Stimulated activated CD8-positive, alpha-beta memory T cell treated with anti-CD3 and anti-CD28 coated beads, Interleukin-4, amount 100 ng/mL, for 1 hour (primary cell): ENCODE measurements at places on chromosomes 6 and 20.

GRCh38 chr6:97067045-97067444 lies 142.5 kb downstream of the KLHL32 start:
- no peak for DNase-seq

DNA sequence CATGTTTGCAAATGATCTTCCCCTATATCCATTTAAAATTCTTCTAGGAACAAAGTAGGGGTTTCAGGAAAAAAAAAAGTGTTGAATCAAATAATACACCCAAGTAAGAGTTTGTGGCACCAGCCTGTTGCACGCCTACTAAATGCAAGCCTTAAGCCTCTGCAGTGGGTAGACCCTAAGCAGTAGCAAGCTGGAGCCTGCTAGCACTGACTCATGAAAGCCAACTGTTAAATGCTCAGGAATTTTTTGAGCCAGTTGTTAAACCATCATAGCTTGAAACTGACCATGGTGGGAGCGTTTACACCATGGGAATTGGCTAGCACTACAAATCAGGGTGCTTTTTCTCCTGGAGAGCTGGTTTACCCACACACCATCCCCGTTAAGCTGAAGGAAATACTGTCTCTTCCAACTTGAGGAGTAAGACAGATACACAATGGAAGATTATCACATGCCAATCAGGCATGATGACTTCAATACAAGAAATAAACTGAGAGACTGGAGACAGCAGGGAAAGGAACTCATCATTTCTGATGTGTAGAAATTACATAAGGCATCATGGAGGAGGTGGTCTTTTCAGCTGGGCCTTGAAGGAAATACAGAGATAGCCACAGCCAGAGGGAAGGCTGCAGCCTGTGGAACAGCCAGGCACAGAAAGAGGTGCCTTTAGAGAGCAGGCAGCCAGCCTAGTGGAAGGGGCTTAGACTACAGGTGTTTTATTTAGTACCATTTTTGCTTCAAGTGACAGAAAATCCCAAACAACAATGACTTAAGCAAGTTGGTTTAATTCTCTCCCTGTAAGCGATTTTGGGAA lies 110.8 kb downstream of the SNX5 start:
- DNase-seq = no peak

- no peak for DNase-seq
Measured at GRCh38 chr20:56762829-56763228, 133.7 kb downstream of the TFAP2C start.

DNA sequence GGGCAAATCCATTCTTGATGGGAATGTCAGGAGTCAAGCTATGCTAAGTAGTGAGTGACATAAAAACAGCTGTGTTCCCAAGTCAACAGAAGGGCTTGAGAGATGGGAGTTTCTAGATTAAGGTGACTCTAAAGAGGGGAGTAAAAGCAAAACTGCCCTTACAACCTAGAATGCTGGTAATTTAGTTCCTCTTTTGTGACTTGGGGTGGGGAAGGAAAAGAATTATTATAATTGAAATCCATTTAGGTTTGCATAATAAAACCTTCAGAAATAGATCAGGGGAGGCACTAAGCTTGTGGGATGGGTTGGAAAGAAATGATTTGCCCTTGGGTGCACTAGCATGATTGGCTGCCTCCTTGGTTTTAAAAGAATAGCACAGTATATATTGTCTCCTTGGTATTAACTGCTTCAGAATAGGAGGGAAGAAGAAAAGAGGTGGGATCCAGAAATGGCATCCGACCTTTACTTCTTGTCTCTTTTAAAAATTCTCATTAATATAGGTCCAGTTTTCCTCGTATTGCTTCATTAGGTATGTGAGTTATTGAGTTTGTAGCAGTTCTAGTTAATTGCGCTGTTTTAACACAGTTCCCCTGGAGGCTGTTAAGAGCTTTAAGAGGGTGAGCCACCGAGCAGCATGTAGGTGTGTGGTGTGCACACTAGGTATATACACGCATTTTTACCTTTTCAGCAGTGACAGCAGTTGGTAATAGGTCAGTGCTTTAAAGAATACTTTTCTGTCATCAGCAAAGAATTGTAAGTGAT lies 95.3 kb upstream of the VSTM2L start:
- no peak for DNase-seq

DNA sequence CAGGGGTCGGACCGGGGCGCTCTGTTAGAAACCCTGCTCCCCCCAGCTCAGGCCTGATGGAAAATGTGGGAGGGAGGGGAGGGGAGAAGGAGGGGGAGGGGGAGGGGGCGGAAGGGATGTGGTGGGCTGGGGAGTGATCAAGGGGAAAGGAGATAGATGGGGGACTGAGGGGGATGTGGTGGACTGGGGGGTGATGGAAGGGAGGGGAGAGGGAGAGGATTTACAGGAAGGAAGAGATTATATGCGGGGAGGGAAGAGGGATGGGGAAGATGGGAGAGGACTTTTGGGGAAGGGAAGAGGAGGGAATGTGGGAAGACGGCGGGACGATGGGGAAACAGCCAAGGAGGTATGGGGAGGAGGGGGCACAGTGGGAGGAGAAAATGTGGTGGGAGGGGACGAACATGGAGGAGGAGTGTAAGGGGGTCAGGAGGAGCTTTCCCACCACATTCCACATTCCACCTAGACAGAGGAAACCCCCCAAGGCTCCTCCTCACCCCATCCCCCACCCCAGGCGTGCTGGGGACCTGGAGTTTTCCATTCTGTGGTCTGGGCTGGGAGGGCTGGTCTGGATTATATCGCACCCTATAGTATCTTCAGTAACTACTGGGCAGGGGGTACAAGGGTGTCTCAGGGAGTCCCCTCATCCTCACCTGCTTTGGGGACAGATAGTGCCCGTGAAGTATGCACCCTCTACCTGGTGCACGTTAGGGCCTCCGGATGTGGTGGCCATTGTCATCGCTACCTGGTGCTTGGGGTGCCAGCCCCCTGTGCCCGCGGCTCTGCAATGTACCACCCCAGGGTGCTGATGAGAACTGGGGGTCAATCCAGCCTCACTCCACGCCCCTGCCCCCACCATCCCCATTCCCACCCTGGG lies 578 bp upstream of the PTGIS start:
- DNase-seq = no peak

DNA sequence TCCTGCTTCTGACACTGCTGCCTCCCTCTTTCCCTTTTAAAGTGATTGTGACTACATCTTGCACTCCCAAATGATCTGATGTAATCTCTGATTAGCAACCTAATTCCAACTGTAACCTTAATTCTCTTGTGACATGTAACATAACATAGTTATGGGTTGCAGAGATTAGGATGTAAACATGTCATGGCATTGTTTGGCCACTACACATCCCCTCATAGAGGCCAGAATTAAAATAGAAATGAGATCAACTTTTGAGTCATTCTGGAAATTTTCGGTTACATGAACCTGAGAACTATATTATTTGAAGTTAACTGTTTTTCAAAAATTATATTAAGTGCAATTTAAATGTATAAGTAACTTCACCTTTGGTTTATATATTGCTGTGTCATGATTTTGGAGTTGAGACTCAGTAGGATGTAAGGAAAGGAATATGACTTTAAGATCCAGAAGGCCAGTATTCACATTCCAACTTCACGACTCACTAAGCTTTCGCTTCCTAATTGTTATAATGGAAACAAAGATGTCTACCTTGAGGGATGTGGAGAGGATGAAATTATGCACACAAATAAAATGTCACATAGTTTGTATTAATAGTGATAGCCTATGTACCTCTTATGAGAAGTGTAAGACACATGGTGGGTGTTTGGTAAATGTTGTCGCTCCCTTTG lies 611.9 kb upstream of the MAP3K7 start:
- no peak for DNase-seq

- DNase-seq = no peak
Measured at GRCh38 chr20:1937316-1937976, 42.2 kb downstream of the SIRPA start.

GRCh38 chr20:50874758-50875665 lies 56.2 kb downstream of the ADNP start:
- no peak for DNase-seq

DNA sequence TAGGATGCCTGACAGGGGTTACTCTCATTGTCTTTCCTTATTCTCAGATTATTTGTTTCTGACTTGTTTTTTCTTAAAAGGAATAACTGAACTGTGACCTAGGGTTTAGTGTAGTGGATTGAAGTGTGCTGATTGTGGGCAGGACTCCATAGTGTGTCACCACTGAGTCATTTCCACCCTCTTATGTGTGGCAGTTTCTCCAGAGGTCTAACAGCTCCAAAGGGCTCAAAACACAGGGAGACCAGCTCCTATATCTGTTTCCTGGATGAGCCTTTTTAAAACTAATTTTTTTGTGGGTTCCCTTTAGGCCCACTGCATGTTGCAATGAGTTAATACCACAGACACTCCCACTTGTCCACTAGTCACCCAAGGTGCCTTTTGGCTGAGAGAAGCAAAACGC lies 951.1 kb upstream of the ADGRB3 start:
- no peak for DNase-seq

DNA sequence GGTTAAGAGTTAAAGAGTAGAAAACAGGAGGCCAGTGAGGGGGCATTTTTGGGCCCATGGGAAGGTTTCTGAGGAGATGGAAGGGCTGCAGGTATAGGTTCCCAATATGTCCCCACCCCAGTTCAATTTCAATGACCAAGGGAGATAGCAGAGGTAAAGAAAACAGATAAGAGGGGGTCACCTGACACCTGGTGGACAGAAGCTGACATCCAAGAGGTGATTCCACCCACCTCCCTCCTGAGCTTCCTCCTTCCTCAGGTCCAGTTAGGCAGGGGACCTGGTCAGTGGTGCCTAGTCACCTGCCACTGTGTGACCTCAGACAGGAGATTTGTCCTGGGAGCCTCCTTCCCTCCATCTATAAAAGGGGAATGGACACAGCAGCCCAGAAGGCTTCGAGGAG lies 29.5 kb upstream of the MAS1L start:
- DNase-seq = no peak

DNA sequence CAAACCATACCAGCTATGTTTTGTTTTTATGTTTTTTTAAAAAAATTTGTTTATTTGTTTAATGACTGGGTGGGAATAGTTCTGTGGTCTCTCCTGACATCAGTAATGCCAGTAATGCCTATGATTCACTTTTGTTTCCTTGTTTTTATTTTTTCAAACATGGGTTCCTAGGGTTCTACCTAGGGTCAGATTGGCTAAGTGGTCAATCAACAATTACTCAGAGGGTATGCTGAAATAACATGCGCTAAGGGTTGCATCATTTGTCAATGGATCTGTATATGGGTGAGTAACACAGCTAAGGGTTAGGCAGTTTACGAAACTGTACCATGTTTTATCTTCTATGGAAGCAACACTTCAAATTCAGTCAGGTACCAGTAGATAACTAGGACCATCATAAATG lies 583.8 kb upstream of the GJE1 start:
- no peak for DNase-seq

- DNase-seq = no peak
Measured at GRCh38 chr20:38997622-38998021, 35.5 kb downstream of the DHX35 start.

GRCh38 chr6:21732731-21733130 lies 139.2 kb downstream of the SOX4 start:
- no peak for DNase-seq

DNA sequence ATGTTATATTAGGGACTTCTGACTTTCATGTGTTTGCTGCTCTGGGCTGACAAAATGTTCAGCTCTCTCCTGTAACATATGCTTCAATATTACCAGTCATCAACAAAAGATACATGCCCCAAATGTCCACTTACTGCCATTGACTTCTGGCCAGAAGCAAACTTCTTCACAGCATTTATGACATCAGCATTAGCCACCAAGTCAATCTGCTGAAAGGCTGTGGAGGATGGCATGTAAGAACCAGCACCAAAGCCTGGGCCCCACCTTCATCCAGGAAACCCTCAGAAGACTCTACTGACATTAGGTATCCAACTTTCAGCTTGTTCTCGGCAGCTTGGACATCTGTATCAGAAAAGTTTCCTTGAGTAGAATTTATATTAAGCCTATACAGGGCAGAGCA lies 595.5 kb downstream of the COL12A1 start:
- no peak for DNase-seq

GRCh38 chr6:39389484-39389767 lies 66.9 kb upstream of the KCNK16 start:
- DNase-seq = no peak

DNA sequence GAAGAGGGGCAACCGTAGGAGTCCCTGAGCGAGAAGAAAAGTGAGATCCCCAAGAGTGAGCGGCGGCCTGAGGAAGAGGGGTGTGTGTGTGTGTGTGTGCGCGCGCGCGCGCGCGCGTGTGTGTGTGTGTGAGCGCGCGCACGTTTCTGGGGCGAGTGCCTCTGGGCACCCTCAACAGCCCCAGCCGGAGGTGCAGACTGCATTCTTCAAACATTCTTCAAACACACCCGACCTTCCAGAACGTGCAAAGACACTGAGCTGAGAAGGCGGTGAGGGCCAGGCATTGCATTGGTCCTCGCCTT lies 76.2 kb upstream of the FOXP4 start:
- no peak for DNase-seq

DNA sequence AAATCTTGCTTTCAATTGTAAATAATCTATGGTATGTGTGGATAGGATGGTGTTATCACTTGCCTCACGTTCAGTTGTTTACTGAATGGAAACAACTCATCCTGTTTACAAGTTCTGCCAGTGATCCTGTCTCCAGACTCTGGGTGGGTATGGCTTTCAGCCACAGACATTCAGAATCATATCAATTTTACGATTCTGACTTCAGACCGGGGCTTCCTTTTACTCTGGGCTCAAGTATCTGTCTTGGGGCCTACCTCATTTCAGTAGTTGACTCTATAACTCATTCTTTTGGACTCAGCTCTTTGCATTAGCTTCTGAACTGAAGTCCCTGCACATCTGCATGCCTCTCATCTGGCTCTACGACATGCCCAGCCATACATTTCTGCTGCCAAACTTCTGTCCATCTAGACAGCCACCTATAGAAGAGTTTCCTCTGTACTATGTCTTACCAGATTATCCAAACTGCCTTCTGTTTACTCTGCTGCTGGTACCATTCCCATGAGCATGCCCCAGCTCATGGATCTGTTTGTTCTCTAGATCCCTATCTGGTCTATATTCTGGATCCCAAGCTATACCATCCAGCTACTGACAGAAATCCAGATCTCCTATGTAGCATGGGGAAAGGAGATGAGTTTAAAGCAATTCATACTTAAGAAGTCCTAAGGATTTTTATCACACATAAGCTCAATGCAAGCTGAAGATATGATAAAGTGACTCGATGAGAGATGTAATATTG lies 34.3 kb downstream of the FYN start:
- DNase-seq = no peak

GRCh38 chr20:36060676-36061075 lies 92.3 kb downstream of the CNBD2 start:
- DNase-seq = no peak

DNA sequence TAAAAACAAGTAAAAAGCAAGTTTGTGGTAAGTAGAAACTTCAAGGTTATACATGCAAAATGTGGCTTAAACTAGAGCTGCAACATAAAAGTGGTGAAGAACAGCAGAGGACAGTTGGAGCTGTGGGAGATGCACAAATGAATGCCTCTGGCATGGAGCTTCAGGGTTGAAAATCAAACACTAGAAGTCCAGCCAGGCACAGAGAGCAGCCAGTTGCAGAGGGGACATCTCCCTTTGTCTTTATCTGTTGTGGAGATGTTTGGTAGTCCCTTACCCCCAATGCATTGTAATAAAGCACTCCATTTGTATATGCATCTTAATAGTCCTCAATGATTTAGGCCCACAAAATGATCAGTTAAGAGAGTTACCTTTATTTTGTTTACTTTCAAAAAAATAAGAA lies 73.1 kb upstream of the C20orf144 start:
- DNase-seq = no peak

GRCh38 chr6:166796610-166797009 lies 159.7 kb downstream of the RNASET2 start:
- no peak for DNase-seq
